NCI-H226 (cell line): ENCODE measurements at places on chromosomes 5 and 9.
A peak's percentile ranks its signal among the peaks of the same experiment; 100 is the strongest.

- no peak for DNase-seq
Observed at GRCh38 chr9:1303932-1304331, 253.8 kb downstream of the DMRT2 start.

GRCh38 chr5:56856541-56857178 is 41.3 kb downstream of the MAP3K1 start:
- DNase-seq = no peak

- peak; percentile 40 for DNase-seq
Observed at GRCh38 chr9:113548221-113549041, 84.9 kb downstream of the RGS3 start.

GRCh38 chr5:18048449-18048848 is 414.2 kb downstream of the TAF11L14 start:
- no peak for DNase-seq

DNA sequence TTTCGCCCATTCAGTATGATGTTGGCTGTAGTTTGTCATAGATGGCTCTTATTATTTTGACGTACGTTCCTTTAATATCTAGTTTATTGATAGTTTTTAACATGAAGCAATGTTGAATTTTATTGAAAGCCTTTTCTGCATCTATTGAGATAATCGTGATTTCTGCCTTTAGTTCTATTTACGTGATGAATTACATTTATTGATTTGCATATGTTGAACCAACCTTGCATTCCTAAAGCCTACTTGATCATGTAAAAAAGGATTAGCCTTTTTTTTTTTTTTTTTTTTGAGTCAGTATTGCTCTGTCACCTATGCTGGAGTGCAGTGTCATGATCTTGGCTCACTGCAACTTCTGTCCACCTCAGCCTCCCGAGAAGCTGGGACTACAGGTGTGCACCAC is 25.1 kb downstream of the ITK start:
- no peak for DNase-seq

DNA sequence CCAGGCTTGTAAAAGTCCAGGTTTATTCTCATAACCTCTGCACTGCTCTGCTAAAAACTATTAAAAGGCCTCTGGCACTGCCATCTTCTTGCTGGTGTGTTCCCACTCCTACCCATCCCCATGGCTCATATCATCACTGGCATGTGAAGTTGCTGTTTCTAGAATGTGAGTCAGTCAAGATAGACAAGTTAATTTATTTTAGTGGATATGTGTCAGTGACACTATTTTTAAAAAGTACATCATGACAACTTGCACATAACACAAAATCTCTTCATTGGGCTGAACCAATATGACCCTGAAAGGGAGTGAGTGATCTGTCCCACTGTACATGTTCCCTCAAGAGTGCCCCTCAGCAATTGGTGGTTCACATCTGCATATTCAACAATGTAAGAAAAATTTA is 299.7 kb downstream of the NFIB start:
- DNase-seq = no peak

GRCh38 chr9:130756037-130756436 is 62.5 kb downstream of the EXOSC2 start:
- DNase-seq = no peak

- peak; percentile 20 for DNase-seq
Observed at GRCh38 chr5:35803191-35803651, 53.5 kb upstream of the IL7R start.

DNA sequence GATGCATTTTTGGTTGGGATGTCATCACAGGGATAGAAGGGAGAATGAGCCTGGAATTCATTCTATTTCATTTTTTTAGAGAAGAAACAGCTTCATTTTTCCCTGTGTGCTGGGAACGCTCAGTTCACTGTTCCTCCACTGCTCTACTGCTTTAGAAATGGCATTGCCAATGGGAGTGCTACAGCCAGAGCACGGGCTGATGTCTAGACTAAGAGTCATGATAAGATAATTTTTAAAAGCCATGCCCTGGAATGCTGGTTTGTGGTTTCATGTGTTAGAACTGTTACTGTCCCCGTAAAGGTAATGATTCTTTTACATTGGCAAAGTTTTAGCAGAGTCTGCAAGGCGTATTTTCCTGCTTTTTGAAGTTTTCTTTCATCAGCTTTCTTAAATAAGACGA is 119.6 kb downstream of the SEMA6A start:
- DNase-seq = no peak

- DNase-seq = no peak
Observed at GRCh38 chr5:111172504-111172903, 51.7 kb upstream of the CAMK4 start.

GRCh38 chr5:133347039-133347438 is 265.3 kb downstream of the FSTL4 start:
- no peak for DNase-seq

GRCh38 chr9:120592210-120592609 is 12.2 kb upstream of the CDK5RAP2 start:
- DNase-seq = no peak

GRCh38 chr5:117752403-117752802 is 1177.8 kb upstream of the SEMA6A start:
- no peak for DNase-seq

- DNase-seq = no peak
Observed at GRCh38 chr9:98993570-98993945, 49.9 kb downstream of the COL15A1 start.

- no peak for DNase-seq
Observed at GRCh38 chr5:90861843-90862586, 303.4 kb downstream of the ADGRV1 start.

- no peak for DNase-seq
Observed at GRCh38 chr5:148343603-148344487, 8.5 kb downstream of the SPINK9 start.

DNA sequence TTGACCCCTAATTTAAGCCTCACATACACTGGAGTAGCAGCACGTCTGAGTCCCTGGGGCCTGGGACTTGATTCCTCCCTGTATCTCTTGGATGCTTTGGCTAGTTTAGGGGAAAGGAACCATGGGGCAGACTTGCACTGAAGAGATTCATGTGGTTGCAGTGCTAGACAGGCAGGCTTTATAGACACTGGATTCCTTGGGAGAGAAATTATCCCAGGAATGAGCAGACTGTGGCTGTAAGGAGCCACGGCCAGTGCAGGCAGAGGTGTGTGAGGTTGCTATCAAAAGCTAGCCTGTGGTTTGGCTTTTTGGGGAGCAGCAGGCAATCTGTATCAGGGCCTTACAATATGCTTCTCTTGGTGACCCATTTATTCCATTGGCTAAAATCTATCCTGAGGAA is 20.5 kb upstream of the PITX1 start:
- no peak for DNase-seq

- no peak for DNase-seq
Observed at GRCh38 chr5:92852219-92852618, 728.8 kb downstream of the NR2F1-AS1 start.

- DNase-seq = no peak
Observed at GRCh38 chr9:132878695-132879456, at the start of gene SPACA9. Gene SPACA9 (plus strand): TSS chr9:132878898. CDS start chr9:132883948, 5,050 bp downstream.

DNA sequence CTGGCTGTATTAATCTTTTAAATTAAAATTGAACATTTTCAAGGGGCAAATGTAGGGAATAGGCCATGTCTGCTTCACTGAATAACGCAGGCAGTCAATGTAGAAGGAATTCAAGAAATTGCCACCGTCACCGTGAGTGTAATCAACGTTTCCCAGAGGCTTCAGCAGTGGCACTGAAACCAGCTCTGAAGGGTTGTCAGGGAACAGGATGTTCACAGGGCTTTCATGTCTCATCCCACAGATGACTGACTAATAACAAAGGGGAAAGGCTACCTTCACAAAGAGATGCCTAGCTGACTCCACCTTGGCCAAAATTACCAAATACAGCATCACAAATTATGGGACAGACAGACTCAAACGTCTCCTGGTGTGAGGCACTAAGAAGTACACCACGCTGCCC is 70.4 kb upstream of the SIMC1 start:
- DNase-seq = no peak

GRCh38 chr9:89311346-89312221 is 589 bp downstream of the CKS2 start:
- no peak for DNase-seq

GRCh38 chr5:141121563-141121962 is at the start of gene PCDHB4:
Gene PCDHB4 (plus strand): TSS chr5:141121818. CDS start chr5:141121999, 181 bp downstream.
- DNase-seq = no peak

- no peak for DNase-seq
Observed at GRCh38 chr9:84235511-84235910, 105.0 kb downstream of the SLC28A3 start.

DNA sequence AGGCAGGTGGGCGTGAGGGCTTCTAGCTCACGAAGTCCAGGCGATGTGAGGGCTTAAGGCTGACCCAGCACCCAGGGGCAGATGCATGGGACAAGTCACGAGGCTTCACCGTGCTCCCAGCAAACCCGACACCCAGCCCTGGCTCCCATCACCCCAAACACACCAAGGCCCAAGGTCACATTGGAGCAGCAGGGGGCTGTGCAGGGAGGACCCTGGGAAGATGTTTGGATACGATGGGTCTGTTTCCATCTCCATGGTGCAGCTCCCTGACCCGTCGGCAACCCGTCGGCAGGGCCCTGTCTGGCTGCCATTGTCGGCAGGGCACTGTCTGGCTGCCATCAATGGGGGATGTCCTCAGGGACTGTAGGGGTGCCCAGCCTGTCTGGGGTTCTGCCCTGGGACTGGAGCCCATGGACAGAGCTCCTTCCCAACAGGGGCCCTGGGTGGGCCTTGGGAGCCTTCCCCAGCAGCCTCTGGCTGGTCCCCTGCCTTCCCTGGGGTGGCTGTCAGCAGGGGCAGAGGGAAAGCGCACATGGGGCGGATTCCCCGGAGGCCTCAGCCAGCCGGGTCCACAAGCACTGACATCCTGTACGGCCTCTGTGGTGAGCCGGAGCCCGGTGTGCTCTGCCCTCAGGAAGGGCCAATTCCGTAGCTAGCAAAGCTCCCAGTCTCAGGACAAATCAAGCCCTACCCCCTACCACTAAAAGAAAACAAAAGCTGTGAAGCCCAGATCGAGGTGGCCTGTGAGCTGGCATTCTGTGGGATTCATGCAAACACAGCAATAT is 47.1 kb downstream of the NACC2 start:
- DNase-seq = no peak

GRCh38 chr5:24294333-24294732 is 350.4 kb downstream of the CDH10 start:
- no peak for DNase-seq

DNA sequence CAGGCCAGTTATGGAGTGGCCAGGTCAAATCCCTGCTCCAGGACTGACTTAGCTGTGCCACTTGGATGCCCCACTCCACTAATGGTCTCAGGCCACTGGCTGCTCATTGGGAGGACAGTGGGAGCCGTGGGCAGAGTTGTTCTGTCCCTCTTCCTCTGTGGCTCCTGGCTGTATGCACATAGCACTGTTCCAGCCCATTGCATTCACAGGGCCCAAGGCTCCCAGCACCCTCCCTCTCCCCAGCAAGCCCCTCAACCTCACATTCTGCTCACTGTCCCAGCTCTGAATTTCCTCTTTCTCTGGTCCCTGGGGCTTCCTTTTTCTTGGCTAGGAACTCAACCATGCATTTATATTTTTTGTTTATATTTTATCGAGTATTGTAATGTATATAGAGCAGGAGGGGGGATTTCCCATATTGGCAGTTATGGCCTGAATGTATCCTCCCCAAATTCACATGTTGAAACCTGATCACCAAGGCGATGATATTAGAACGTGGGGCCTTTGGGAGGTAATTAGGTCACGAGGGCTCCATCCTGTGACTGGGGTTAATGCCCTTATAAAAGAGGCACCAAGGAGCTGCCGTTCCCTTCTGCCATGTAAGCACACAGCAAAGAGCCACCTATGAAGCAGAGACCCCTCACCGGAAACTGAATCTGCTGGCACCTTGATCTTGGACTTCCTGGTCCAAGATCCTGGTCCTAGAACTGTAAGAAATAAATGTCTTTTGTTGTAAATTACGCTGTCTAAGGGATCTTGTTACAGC is 17.0 kb upstream of the MVB12B start:
- DNase-seq = no peak

GRCh38 chr5:173327948-173328843 is at the start of gene STC2:
Gene STC2 (minus strand): TSS chr5:173328414. CDS start chr5:173328193, 221 bp downstream.
- peak; percentile 73 for DNase-seq

- no peak for DNase-seq
Observed at GRCh38 chr5:73019766-73020165, 63.9 kb downstream of the FCHO2 start.

DNA sequence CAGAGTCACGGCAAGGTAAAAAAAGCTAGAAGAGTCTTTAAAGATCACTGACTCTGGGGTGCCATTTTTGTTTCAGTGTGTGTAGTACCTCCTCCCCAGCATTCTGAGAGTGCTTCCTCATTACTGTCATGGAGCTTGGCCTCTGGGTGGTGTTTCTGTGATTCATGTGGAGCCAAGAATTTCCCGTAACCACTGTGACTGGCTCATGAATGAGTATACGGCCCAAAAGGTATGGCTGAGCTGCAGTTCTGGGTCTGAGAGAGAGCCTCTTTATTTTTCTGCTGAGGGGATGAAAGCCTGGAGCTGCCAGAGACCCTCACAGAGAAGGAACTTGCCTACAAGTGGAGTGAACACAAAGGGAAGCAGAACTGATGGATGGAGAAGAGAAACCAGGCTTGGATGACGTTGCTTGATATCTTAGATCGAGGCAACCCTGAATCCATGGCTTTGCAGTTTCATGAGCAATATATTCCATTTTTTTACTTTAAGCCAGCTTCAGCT is 85.6 kb downstream of the PTTG1 start:
- peak; percentile 20 for DNase-seq

GRCh38 chr9:34606905-34607304 is 5.0 kb downstream of the RPP25L start:
- DNase-seq = no peak

GRCh38 chr5:129172580-129172979 is 78.0 kb downstream of the ISOC1 start:
- DNase-seq = no peak

- no peak for DNase-seq
Observed at GRCh38 chr5:179913461-179913860, 5.8 kb upstream of the TBC1D9B start.

GRCh38 chr5:111254613-111255012 is 30.4 kb downstream of the CAMK4 start:
- DNase-seq = peak; percentile 4

DNA sequence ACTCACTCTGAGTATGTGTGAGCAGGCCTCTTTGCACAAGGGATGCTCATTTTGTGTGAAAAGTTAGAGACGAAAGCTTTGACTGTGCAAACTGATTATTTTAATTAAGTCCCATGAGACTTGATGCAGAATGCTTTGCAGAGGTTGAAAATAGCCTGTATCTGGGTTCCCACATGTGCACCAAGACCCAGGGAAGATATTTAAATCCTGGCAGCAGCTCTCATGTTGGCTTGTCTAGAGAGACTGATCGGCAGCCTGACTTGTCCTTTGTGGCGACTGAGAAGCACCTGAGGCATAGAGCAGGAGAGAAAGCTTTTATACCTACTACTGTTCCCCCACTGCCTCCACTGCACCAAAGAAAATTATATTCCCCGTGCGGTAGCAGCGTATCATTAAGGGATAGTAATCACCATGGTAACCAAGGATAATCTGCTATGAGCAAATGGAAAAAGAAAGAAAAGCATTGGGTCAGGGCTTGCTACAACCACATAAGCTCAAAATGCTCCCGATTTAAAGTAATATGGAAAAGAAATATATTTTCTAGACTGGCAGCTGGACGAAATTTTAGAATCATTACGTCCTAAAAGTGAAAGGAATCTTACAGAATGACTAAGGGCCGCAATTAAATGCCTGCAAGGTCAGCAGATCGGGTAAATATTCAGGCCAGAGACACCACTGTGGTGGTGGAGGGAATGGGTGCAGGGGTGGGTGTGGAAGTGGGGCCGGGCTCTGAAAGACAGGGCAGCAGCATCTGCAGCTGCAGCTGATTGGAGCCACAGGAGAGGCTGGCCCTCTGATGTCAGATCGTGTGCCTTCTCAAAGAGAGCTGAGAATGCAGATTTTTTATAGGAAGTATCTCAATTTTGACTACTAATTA is 135.3 kb upstream of the EPB41L4A start:
- no peak for DNase-seq

GRCh38 chr9:35603506-35603985 is 1.5 kb upstream of the TESK1 start:
- DNase-seq = peak; percentile 25
